ENCODE measurements at places on chromosomes 4 and X. TPM values are rescaled to one million over a fixed set of nuclear protein-coding genes. Genes with fewer than 3 reads are reported as not detected.

The FGF16 gene
- not detected for total RNA-seq

The TKTL2 gene
- total RNA-seq = not detected

The PPBP gene
- total RNA-seq = 1.3 TPM

The KIAA1210 gene
- not detected for total RNA-seq

- DNase-seq = no peak
These were observed 2313.8 kb downstream of the ARAP2 start for GRCh38 chr4:33930497-33930896.

DNA sequence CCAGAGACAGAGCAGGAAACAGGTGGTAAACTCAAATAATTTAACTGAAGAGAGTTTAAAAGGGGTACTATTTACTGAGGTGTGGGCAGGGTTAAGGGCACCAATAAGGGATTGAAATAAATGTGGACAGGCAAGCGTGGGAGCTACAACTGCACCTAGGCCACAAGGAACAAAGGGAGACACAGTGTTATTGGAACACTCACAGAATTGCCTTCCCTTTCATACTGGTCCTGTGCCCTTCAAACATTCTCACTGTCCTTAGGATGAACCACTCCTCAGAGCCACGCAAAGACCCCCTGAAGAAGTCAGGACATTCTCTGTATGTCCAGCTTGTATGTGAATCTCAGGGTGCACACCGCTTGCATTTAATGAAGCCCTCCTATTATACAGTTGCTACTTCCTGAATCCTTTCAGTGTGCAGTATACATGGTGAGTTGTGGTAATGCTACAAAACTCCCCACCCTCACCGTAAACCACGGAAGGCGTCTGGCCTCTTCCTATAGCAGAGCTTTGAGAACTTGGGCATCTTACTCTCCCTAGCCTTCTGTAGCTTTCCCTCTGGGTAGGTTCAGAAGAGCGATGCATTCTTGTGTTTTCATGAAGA, 9.6 kb upstream of the MRPL1 start:
- DNase-seq = peak; percentile 74

GRCh38 chr4:34158878-34159277, 2085.4 kb downstream of the ARAP2 start:
- no peak for DNase-seq

DNA sequence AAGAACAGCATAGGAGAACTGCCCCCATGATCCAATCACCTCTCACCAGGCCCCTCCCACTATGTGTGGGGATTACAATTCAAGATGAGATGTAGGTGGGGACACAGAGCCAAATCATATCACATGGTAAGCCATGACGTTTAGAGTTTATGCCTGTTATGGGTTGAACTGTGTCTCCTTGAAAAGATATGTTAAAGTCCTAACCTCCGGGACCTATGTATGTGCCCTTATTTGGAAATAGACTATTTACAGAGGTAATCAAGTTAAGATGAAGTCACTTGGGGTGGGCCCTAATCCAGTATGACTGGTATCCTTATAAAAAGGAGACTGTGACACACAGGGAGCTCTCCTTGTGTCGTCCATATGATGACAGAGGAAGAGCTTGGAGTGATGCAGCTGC, 25.2 kb upstream of the SLC2A9 start:
- DNase-seq = no peak

- DNase-seq = no peak
These were observed 302.9 kb downstream of the ARHGAP10 start for GRCh38 chr4:148034813-148035212.

GRCh38 chrX:69027181-69028005, 137.9 kb downstream of the PJA1 start:
- DNase-seq = no peak

- DNase-seq = no peak
These were observed 1139.7 kb downstream of the PCDH18 start for GRCh38 chr4:136392576-136392975.

DNA sequence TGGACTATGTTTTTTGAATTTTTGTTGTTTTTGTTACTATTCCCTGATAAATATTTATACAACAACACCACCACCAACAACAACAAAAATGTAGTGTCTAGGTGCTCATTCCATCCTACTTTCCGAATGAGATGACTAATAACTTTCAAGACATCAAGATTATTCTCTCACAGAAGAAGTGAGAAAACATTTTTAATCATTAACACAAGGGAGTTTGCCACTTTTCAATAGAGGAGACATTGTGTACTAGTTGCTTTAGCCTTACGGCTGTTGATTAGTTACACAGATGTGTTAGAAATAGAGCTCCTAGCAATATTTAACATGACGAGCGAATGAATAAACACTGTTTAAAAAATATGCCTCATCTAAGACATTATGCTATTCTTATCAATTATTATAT, 898.8 kb downstream of the C4orf33 start:
- no peak for DNase-seq

- DNase-seq = no peak
These were observed 3.3 kb downstream of the SHROOM2 start for GRCh38 chrX:9789555-9789954.

GRCh38 chr4:164251257-164251656, 502.7 kb upstream of the SMIM31 start:
- DNase-seq = no peak

GRCh38 chr4:48037117-48037462, 20.5 kb downstream of the NIPAL1 start:
- no peak for DNase-seq

GRCh38 chr4:4697584-4697983, 155.7 kb upstream of the STX18 start:
- no peak for DNase-seq

DNA sequence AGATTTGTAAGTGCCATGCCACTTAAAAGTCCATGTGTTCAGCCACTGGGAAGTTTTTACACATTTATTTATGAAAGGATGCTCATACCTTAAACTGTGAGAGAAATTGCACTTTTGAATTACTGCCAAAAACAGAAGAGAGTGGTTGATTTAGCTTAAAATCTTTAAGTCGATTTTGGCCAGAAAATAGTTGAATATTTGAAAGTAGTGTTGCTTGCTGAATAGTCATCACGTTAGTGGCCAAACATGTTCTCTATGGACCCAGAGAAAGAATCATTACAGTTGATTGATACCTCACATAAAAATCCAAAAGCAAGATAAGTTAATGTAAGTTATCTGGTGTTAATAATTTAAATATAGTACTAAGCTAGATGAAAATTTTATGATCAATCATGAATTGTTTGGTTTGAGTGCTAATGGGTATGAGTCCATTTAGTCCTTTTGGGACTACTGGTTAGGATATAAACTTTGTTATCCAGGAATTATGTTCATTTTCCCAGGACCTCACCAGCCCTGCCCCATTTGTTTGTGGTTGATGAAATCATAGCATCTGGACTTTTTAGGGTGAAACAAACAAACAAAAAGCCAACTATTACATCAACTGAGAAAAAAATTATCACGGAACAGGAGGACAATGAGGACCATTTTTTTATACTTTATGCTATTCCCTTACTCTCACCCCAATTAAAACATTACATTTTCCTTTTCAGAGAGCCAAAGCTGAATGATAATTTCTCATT, 6.3 kb downstream of the GIMD1 start:
- DNase-seq = no peak

- no peak for DNase-seq
These were observed 161.7 kb downstream of the EMCN start for GRCh38 chr4:100356172-100356571.
